Astrocyte of the spinal cord (primary cell): ENCODE measurements at places on chromosomes 2 and 18.

DNA sequence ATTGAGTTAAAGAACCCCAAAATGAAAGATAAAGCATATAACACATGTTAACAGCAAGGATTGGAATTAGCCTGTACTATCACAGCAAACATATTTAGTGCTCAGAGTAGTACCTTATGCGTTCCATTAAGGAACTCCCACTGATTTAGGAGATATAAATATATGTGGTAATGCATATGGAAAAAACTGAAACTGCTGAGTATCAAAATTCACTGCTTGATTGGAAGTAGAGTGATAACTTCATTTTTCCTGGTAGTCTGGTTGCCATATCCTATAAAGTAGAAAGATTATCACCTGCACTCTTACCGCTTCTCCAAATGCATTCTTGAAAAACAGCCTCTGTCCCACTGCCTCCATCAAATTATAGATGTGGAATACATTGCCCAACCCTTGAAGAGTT is 95.1 kb upstream of the FOSL2 start:
- no peak for DNase-seq

GRCh38 chr2:2664989-2665833 is 334.1 kb upstream of the MYT1L start:
- peak; percentile 94 for DNase-seq

DNA sequence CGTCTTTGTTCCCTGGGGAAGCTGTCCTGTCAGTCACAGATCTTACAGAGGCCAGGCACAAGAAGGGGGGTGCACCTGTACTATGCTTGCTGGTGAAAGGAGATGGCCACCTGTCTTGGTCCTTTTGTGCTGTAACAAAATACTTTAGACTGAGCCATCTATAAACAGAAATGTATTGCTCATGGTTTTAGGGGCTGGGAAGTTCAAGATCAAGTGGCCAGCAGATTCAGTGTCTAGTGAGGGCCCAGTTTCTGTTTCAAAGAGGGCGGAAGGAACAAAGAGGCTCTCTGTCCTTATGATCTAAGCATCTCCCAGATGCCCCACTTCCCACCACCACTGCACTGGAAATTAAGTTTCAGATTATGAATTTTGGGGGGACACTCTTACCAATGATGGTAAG is 35.5 kb upstream of the RPL37A start:
- DNase-seq, result no peak

- DNase-seq, result no peak
These were observed 180.8 kb downstream of the VAPA start for GRCh38 chr18:10094655-10095054.

DNA sequence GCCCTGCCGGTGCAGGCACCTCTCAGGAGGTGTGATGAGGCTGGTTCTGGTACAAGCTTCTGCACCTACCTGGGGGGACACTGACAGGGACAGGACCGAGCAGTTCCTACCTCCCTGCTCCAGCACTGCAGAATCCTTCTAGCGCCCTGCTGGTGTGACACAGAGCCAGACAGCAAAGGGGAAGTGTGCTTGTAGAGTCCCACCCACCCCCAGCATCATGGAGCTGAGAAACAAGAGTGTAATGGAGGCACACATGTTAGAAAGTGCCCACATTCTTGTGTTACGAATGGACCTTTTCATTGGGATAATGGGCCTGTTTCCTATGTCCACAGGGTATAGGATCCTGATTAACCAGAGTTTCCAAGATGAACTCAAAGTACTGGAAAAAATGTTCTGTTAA is 38.3 kb downstream of the OXER1 start:
- no peak for DNase-seq

- no peak for DNase-seq
These were observed 253.6 kb downstream of the SOX11 start for GRCh38 chr2:5945742-5946141.

DNA sequence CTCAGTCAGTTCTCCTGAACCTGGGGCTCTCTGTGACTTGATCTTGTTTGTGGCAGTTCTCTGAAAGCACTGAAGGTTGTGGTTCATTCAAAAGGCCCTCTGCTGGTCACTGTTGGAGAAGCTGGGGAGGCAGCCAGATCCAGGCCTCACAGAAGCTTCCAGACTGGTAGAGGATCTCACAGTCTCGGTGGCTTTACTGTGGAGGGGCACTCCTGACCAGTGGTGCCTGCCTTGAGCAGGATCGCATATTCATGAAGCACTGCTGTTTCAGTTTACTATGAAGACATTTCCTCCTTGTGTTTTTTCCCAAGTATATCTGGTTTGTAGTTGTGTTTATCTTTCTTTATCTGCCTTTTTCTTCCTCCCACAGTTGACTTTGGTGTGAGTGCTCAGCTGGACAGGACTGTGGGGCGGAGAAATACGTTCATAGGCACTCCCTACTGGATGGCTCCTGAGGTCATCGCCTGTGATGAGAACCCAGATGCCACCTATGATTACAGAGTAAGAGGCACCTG is 133.9 kb downstream of the MAP4K4 start:
- peak; percentile 79 for DNase-seq

DNA sequence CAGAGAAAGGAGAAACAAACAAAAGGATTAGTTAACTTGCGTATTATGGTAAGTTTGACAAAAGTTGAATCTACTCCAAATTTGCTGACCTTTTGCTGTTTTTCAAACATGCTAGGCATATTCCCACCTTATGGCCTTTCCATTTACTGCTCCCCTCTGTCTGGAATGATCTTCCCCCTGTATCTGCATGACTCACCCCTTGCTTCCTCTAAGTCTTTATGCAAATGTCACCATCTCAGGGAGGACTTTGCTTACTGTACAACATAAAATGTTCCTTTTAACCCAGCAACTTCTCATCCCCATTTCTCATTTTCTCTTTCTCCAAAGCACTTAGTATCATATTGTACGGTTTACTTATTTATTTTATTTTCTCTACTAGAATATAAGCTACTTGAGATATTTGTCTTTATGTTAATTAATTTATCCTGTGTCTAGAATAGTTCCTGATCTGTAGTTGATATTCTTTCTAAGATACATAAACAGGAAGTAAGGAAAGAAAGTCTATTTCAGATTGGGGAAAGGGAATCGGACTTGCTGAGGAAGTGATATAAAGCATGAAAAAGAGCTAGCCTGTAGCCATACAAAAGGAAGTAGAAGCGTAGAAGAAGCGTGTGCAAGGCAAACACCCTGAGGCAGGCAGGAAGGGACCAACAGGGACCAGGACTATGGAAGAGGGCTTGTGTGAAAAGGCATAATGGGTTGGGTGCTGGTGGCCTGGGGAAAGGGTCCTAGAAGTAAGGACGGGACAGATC is 144.9 kb upstream of the ERBB4 start:
- peak; percentile 37 for DNase-seq
